DMS53 (cell line): ENCODE measurements at places on chromosomes 1 and 21.
A peak's percentile ranks its signal among the peaks of the same experiment; 100 is the strongest.

GRCh38 chr21:44955141-44955797 lies 15.4 kb downstream of the SLX9 start:
- DNase-seq = no peak

- no peak for DNase-seq
These were observed 87.0 kb downstream of the VWA5B1 start for GRCh38 chr1:20377516-20378270.

- no peak for DNase-seq
These were observed 15.0 kb upstream of the ID3 start for GRCh38 chr1:23574265-23574754.

- DNase-seq = no peak
These were observed 155.7 kb upstream of the BEND5 start for GRCh38 chr1:48932366-48932765.

GRCh38 chr1:200969726-200970561 lies 53.6 kb downstream of the KIF21B start:
- DNase-seq = no peak

DNA sequence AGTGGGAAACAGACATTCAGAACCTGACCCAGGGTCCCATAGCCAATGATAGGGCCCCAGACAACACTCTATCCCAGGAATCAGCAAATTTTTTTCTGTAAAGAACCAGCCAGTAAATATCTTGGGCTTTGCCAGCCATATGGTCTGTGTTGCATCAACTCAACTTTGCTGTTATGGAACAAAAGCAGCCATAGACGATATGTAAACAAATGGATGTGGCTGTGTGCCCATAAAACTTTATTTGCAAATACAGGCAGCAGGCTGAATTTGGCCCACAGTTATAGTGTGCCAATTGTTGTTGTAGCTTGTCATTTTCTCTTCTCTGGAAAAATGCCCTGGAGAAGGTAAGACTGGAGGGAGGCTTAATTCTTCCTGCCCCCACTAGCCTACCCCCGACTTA lies 431.1 kb upstream of the VAMP3 start:
- DNase-seq = no peak

DNA sequence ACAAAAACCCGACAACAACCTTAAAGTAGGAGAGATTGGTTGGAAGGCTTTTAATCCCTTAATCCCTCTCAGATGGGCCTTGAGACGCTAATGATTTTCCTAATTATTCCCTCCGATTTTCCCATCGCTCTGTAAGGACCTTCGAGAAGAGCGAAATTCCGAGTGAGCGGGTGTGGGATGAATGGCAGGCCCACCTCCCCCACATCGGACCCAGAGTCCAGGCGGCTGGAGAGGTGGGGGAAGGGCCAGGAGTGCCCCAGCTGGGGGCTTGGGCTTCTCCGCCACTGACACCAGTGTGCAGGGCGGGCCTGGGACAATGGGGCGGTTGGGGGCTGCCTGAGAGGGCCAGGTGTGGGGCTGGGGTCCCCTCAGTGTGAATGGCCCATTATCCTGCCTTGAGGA lies 23.4 kb downstream of the RHBG start:
- no peak for DNase-seq

DNA sequence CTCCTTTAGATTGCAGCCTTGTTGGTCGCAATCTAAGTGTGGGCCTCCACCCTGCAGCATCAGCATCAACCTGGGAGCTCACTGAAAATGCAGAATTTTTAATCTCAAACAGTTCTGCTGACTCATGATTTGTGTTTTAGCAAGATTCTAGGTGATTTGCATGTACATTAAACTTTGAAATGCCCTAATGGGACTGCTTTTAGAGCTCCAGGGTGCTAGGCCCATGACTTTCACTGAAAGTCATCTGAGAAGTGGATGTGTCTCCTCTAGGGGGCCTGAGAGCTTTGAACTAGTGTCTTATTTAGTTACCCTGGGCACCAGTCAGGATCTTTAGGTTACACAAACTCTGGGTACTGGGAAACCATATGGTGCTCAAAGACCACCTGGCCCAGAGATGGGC lies 9.0 kb downstream of the TRIM67 start:
- peak; percentile 29 for DNase-seq

GRCh38 chr1:209227941-209228340 lies 355.6 kb upstream of the CAMK1G start:
- DNase-seq = no peak
